Kidney (tissue), 22 donors: ENCODE measurements at places on chromosomes 3 and 15. TPM values are rescaled to one million over a fixed set of nuclear protein-coding genes. Genes with fewer than 3 reads are reported as not detected.

GRCh38 chr15:92921215-92922131, 21.3 kb downstream of the CHD2 start:
- no peak overlapping the region for H3K4me3 ChIP-seq
- peaks cover 22% of the 10 kb centered on the region for H3K36me3 ChIP-seq
- peak overlapping the region; percentile 68 for H3K27ac ChIP-seq

DNA sequence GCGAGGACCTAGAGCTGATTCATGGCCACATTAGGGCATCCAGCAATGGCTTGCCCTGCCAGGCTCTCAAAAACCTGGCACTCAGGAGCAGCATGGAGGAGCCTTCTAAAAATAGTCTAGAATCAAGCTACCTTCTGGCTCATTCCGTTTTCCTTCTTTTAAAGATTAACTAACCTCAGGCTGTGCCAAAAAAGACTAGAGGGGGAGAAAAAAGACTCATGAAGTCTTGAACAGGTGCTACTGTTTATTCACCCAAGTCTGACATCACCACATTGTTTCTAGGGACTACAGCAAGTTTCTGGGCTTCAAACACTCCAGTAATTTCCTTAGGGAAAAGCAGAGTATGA, 125.8 kb downstream of the TNIK start:
- H3K27me3 ChIP-seq: no peaks in the 10 kb centered on the region
- H3K27ac ChIP-seq: peak overlapping the region; percentile 62
- H3K4me1 ChIP-seq: peaks cover 6% of the 10 kb centered on the region
- no peak overlapping the region for H3K4me3 ChIP-seq

SEMA7A gene
- total RNA-seq: 3.6 TPM

- no peaks in the 10 kb centered on the region for H3K4me1 ChIP-seq
- no peaks in the 10 kb centered on the region for H3K27me3 ChIP-seq
- DNase-seq: no peak
- no peaks in the 10 kb centered on the region for H3K36me3 ChIP-seq
- no peak overlapping the region for H3K27ac ChIP-seq
Measured at GRCh38 chr15:90780916-90781315, 63.8 kb downstream of the BLM start.

GOLGA8Q gene
- total RNA-seq: 1.6 TPM

DNA sequence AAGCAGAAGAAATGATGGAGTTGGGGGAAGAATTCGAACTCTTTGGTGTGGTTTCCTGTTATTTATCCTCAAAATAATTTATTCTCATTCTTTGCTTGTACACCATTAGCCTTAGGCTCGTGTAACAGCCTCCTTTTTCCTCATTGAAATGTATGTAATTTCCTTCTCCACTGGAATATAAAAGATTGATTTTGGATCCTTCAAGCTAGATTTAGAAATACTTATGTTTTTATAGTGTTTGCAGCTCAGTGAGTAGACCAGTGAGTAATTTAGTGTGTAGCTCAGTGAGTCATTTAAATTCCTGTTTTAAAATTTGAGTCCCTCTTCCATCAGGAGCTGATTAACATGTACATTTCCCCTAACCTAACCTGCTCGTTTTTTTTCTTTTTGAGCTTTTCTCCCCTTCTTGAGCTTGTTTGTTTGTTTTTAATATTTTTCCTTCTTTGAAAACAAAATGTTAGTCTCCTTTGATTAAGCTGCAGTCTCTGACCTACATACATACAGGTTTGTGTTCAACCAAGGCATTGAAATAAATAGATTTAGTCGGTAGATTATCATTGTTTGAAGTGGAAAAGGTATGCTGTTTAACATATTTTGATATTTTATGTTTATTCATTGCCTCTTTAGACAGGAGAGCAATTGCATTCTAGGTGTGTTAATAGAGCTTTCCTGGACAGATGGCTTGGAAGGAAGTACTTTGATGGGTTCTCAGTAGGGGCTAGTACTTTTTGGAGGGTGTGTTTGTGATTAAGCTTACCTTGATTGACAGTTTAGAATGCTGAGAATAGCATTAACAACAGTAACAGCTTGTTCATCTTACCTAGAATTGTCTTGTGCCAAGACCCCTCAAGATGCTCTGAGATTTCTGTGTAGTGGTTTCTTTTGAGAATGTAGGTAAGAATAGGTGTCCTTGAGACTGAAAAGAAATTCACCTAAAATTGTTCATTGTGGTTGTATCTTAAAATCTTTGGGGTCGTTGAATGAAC, 5.9 kb downstream of the USP3 start:
- no peaks in the 10 kb centered on the region for H3K27me3 ChIP-seq
- H3K27ac ChIP-seq: no peak overlapping the region
- no peak overlapping the region for H3K4me3 ChIP-seq
- no peak for DNase-seq
- H3K4me1 ChIP-seq: peaks cover 14% of the 10 kb centered on the region
- H3K36me3 ChIP-seq: no peaks in the 10 kb centered on the region

DNA sequence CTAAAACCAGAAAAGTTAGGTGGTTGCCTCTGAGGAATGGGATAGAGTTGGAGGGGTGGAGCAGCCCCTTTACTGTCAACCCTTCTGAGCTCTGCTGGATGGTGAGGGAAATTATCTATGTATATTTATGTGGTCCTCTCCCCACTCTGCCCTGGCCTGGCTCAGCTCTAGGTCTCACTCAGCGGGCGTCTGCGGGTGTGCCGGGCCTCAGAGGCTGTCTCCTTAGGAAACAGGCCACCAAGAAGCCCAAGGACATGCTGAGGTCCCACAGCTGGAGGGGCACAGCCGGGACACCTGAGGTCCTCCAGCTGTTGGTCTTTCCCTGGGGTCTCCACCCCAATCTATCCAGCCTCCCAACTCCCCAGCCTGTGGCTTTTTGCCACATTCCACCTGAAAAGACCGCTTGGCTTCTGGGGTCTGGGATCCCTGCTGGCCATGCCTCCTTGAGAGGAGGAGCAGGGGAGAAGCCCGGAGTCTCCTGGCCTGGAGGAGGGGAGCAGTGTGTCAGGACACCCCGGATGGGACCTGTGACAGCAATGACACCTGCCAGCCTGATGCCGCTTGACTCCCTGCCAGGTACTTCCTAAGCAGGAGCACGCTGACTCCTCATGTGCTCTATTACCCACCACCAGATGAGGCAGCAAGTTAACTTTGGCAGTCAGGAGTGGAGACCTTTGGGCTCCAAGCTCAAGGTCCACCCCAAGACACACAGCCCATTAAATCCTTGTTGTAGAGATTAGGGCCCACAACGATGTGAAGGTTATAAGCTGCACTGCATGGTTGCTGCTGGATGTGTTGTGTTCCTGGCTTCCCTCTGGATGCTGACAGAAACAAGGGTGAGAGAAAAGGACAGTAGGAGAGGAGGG, at the start of gene SLC28A1:
TSS of gene SLC28A1 (plus strand) at position 747 of the 866 bp plus-strand sequence. CDS start 3,099 bp downstream, outside the sequence.
- H3K4me3 ChIP-seq: no peak within 1 kb of the TSS
- peak; percentile 54 for DNase-seq
- H3K27ac ChIP-seq: peak within 1 kb of the TSS; percentile 91
- no peaks in the 10 kb centered on the region for H3K27me3 ChIP-seq

- no peak for DNase-seq
- no peak overlapping the region for H3K27ac ChIP-seq
- H3K4me1 ChIP-seq: no peaks in the 10 kb centered on the region
- no peaks in the 10 kb centered on the region for H3K36me3 ChIP-seq
- H3K27me3 ChIP-seq: no peaks in the 10 kb centered on the region
Measured at GRCh38 chr3:78004571-78004970, 964.7 kb downstream of the ROBO2 start.

- no peaks in the 10 kb centered on the region for H3K36me3 ChIP-seq
- H3K4me3 ChIP-seq: no peak overlapping the region
- no peak for DNase-seq
- H3K4me1 ChIP-seq: no peaks in the 10 kb centered on the region
Measured at GRCh38 chr15:88428805-88429605, 38.2 kb downstream of the MRPL46 start.

DNA sequence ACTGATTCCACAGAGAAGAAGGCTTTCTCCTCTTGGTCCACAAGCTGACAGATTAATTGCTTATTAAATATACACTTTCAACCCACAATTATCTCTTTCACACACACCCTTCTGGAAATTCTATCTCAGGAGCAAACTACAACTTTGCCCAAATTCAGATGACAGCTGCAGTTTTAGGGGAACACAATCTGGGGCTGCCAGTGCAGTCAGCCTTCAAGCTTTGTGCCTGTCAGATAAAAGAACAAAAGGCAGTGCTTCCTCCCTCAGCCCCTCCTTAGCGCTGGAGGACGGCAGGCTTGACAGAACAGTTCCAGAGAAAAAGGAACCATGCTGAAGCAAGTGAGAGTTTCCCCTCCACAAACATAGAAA, 99.6 kb downstream of the TMCC1 start:
- H3K27me3 ChIP-seq: no peaks in the 10 kb centered on the region
- DNase-seq: peak; percentile 48
- H3K27ac ChIP-seq: no peak overlapping the region
- no peaks in the 10 kb centered on the region for H3K36me3 ChIP-seq
- H3K4me3 ChIP-seq: no peak overlapping the region

DNA sequence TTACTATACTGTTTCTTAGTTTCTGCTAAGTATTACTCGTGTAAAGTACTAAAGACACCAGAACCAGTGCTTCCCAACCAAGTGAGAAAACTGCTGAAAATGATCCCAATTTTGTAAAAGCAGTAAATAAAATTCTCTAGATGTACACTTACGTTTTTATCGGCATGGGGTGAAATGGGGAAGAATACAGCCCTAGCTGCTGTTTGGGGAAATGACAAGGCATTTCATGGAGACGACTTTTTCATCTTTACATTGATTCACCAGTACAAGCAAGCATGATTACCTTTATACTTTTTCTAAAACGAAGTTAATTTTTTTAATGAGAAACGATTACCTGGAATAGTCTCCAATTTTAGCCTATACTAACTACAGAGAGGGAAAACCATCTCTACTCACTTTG, 1.4 kb downstream of the PSMD6 start:
- peak overlapping the region; percentile 96 for H3K4me3 ChIP-seq
- no peaks in the 10 kb centered on the region for H3K27me3 ChIP-seq
- peaks cover 32% of the 10 kb centered on the region for H3K36me3 ChIP-seq
- H3K27ac ChIP-seq: no peak overlapping the region

MAGI1 gene
- 42.8 TPM for total RNA-seq

- H3K36me3 ChIP-seq: no peaks in the 10 kb centered on the region
- H3K27ac ChIP-seq: no peak overlapping the region
- H3K4me3 ChIP-seq: no peak overlapping the region
- no peaks in the 10 kb centered on the region for H3K4me1 ChIP-seq
- DNase-seq: no peak
Measured at GRCh38 chr3:107650788-107651187, 128.0 kb downstream of the BBX start.

DNA sequence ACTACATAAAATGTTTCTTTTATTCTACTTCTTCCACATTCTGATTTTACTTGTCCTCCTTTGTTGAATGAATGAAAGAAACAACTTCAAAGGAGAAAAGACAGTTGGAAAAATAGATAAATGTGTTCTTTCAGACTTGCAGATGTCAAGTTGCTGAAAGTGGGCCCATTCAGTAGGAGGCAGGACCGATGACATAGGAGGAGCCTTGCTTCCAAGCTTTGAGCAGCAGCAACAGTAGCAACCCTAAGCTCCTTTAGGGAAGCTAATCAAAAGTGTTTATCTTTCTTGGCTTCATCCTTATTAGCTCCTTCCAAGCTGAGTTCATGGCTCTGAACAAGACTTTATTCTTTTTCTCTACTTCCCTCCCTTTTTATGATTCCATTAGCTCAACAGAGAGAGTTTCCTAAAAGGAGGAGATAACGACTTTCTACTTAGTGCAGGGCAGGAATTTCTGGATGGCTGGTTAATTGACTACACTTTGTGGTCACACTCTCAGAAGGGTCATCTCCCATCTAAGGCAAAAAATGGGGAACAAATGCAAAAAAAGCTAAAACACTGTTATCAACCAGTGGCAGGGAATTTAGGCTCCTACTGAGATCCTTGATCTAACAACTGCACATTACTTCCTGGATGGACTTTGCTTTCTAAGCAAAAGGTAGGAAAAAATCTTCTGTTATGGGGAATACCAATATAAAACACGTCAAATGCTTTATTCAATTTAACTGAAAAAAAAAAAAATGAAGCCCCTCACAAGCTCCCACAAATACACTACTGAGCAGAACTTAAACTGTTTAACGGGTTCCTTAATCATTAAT, 4.8 kb downstream of the MORC1 start:
- no peak overlapping the region for H3K4me3 ChIP-seq
- no peak for DNase-seq
- no peaks in the 10 kb centered on the region for H3K4me1 ChIP-seq

GRCh38 chr3:156473341-156473740, 81.6 kb downstream of the SSR3 start:
- H3K36me3 ChIP-seq: no peaks in the 10 kb centered on the region
- DNase-seq: no peak
- H3K27ac ChIP-seq: no peak overlapping the region
- no peak overlapping the region for H3K4me3 ChIP-seq
- H3K4me1 ChIP-seq: peaks cover 2% of the 10 kb centered on the region

RLBP1 gene
- total RNA-seq: not detected

GRCh38 chr3:122350814-122351418, 25.9 kb downstream of the CSTA start:
- no peak for DNase-seq
- no peaks in the 10 kb centered on the region for H3K27me3 ChIP-seq
- H3K36me3 ChIP-seq: no peaks in the 10 kb centered on the region
